ENCODE measurements at places on chromosomes 6 and 20. TPM values are rescaled to one million over a fixed set of nuclear protein-coding genes. Genes with fewer than 3 reads are reported as not detected.

The RBPJL gene
- not detected for polyA plus RNA-seq

The ARMH2 gene
- polyA plus RNA-seq, result not detected

The SLX4IP gene
- 2.9 TPM for polyA plus RNA-seq

The VGLL2 gene
- polyA plus RNA-seq, result 0.29 TPM

The IL17F gene
- not detected for polyA plus RNA-seq

The LYRM4 gene
- polyA plus RNA-seq, result 20.5 TPM

The TFAP2B gene
- polyA plus RNA-seq, result 1.3 TPM

The MYCT1 gene
- polyA plus RNA-seq, result 0.05 TPM

The UBE3D gene
- polyA plus RNA-seq, result 7.3 TPM

The PPIL6 gene
- 3.8 TPM for polyA plus RNA-seq

The PRR18 gene
- 1.5 TPM for polyA plus RNA-seq

The EYA2 gene
- polyA plus RNA-seq, result 2.0 TPM

DNA sequence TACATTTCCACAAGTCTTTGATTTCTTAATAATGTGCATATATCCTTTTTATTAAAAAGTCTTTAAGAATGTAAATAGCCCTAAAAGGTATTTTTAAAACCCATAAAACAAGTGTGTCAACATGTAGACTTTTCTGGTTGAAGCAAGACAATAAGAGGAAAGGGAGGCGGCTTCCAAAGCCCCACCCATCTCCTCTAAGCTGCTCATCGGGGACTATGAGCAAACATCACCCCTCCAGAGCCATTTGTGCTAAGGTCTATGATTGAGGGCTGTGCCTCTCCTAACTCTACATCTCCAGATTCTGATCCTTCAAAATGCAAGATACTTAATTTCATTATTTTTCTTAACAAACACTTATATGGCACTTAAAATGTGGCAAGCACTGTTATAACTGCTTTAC lies 2.5 kb upstream of the NAA20 start:
- no peak for DNase-seq

- peak; percentile 58 for DNase-seq
Measured at GRCh38 chr20:56987986-56988385, 278.5 kb downstream of the BMP7 start.

DNA sequence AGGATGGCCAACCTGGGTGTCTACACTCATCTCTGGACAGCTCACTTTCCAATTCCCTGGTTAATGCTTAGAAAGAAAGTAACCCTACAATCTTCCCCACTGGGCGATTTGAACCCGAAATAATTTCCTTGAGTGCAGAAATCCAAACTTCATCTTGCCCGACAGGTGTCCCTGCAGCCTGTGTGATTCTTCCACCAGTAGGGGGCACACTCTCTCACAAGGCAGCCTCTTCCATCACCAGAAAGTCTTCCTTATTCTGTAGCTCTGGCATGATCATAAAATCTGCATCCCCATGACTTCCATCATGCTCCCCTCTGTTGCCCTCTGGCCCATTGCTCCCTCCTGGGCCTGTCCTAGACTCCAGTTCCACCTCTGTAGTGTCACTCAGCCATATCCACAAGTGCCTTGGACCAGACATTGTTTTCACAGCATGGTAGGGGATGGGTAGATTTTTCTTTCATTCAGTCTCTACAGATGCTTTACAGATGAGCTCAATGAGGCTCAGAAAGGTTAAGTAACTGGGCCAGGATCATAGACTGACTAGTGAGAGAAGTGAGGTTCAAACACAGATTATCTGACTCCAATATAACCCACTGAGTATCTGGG lies 170.4 kb upstream of the SPTLC3 start:
- no peak for DNase-seq

DNA sequence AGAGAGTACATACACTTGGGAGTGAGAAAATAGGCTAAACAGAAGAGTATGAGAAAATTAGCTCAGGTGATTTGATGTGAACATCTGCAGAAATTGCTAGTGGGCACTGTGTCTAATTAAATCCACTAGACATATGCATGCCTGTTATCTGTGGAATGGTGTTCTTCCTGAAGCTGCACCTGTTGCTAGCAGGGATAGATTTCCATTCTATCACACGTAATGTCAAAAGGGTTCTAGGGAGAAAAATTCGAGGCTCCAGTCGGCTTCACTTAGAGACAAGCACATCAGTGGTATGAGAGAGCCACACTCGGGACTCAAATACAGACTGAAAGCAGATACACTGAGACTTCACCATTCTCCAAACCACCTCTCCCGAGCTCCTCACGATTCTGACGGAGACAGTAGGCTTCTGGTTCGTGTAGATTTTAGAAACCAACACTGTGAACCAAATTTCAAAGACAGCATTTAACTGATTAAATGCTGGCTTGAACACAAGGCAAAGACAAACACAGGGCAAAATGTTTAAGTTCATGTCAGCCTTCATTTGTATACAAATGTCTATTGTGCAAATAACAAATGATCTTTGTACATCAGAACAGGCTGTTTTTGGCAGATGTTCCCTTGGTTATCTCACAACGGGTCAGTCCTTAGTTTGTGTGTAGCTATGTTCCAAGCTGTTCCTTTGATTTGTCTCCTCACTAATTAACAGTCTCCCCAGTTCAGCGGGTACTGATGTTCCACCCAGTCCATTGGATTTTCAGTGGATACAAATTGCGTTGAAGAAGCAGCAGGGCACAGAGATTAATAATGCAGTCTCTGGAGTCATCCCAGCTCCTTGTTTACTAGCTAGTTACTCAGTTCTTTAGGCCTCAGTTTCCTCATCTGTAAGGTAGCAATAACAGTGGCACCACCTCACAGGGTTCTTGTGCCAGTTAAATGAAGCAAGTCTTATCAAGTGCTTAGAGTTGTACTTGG lies 131.0 kb upstream of the IFNGR1 start:
- no peak for DNase-seq

DNA sequence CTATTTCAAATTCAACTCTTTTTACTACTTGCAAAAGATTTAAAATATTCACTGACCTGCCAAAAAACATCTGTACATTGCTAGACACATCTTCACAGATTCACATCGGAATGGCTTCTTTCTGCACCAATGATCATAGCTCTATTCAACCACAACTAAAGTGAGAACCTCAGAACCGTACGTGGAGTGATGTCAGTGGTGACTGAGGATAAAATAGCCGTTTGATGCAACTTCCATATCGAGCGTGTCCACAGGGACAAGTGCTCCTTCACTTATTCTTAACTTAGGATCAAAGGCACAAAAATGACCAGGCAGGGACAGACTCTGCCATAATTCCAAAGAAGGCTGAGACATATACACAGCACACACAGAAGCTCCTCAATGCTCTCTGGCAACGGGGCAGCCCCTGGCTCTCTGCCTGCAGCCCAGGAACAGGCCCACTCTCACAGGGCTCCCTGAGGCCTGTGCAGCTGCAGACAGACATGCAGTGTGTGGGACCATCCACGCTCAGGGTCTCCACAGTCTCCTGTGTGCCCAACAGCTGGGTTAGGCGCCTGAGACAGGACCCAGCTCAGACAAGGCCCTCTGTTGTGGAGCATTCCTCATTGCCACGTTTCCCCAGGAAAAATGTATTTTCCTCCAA lies 22.8 kb downstream of the FYN start:
- DNase-seq, result no peak

DNA sequence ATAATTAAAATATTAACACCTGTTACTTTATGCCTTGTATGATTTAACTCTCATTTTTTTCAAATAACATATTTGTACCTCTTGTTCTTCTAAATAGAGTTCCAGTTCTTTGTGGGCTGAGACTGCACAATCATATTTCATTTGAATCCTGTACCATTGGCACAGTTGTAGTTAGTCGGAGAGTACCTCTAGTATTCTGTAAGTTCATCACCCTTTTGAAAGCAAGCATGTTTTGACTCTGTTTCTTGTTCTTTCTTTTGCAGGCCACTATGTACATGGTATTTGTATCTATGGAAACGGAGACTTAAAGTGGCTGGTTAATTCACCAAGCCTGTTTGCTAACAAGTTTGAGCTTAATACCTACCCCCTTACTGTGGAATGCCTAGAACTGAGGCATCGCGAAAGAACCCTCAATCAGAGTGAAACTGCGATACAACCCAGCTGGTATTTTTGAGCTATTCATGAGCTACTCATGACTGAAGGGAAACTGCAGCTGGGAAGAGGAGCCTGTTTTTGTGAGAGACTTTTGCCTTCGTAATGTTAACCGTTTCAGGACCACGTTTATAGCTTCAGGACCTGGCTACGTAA lies 68.2 kb downstream of the C6orf52 start:
- DNase-seq, result peak; percentile 33

DNA sequence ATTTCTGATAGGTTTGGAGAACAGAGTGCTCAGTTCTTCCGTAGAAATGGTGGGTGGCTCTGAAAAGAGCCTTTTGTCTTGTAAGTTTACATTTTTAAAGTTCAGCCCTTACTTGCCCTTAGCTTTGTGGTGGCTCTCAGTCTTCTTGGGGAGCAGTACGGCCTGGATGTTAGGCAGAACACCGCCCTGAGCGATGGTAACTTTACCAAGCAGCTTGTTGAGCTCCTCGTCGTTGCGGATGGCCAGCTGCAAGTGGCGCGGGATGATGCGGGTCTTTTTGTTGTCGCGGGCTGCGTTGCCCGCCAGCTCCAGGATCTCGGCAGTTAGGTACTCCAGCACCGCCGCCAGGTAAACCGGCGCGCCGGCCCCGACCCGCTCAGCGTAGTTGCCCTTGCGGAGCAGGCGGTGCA lies 19.5 kb downstream of the OR2B2 start:
- DNase-seq, result no peak

GRCh38 chr6:54697424-54697823 lies 149.1 kb upstream of the FAM83B start:
- DNase-seq, result no peak

- DNase-seq, result no peak
Measured at GRCh38 chr20:50572938-50573777, 63.0 kb downstream of the PTPN1 start.

GRCh38 chr20:24501764-24502556 lies 32.5 kb downstream of the SYNDIG1 start:
- peak; percentile 76 for DNase-seq

- DNase-seq, result peak; percentile 37
Measured at GRCh38 chr6:45555981-45556771, 178.4 kb upstream of the SUPT3H start.

GRCh38 chr20:2002365-2002764 lies 8.5 kb upstream of the PDYN start:
- no peak for DNase-seq

GRCh38 chr20:59589086-59589684 lies 15.2 kb upstream of the PHACTR3 start:
- no peak for DNase-seq

GRCh38 chr6:159681191-159681880 lies 11.7 kb downstream of the SOD2 start:
- DNase-seq, result no peak

DNA sequence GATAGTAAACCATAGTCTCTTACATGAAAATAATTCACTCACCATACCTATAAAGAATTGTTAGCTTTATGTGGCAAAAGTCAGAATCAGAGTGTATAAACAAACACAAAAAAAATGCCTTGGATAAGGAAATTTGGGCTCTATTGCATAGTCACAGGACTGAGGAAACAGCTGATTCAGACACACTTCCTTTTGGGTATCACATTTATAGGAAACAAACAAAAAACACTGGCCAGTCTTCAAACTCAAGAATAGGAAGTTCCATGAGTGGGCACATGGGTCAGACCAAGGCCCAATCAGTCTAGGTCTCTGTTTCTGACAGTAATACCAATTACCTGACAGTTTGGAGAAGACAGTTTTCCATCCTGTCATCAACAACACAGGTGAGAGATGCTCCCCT lies 8.0 kb downstream of the SLC18B1 start:
- DNase-seq, result no peak

GRCh38 chr20:44807051-44807683 lies 3.2 kb downstream of the RIMS4 start:
- no peak for DNase-seq

DNA sequence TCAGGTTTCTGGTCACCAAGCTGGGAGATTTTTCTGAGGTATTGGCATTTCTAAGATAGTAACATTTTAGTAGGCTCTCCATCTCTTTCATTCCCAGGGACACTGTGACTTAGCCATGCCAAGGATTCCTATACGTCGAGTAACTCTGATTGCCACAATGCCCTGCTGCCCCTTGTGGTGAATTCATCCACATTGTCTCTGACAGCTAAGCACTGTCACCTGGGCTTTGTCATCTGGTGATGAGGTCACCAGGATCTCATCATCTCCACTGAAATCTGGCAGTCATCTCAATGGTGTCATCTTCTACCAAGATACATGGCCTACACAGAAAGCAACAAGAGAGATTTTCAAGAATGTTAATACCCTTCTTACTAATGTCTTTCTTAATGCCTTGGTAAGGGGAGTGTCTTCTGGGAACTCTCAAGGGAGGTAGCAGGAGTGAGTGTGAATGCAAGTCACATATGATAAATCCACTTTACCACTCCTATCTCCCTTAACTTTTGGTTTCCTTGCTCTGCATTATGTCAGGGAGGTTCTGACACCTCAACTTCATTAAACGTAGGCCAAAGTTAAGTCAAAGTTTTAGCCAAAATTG lies 246.7 kb downstream of the CD109 start:
- DNase-seq, result no peak

DNA sequence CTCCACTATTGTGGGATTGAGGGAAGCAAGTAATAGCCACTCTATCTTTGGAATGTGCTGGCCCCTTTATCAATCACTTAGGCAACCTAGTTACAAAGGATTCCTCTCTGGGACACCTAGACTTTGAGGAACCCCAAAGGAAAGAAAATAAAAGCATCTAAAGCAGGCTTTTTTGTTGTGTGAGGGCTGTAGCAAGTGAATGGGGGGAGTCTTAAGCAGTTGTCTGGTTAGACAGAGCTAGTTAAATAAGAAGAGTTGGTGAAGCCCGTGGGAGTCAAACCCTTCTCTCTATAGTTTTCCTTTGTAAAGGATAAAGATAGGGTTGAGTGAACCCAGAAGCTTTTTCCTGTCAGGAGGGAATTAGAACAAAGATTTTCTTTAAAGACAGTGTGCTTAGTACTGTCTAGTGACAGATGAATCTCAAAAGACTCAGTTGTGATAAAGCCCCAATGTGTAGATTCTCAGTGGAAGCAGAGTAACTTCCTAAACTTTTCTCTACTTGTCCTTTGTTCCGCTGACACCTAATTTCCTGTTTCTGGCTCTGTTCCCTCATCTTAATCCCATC lies 63.3 kb downstream of the HDGFL1 start:
- no peak for DNase-seq

DNA sequence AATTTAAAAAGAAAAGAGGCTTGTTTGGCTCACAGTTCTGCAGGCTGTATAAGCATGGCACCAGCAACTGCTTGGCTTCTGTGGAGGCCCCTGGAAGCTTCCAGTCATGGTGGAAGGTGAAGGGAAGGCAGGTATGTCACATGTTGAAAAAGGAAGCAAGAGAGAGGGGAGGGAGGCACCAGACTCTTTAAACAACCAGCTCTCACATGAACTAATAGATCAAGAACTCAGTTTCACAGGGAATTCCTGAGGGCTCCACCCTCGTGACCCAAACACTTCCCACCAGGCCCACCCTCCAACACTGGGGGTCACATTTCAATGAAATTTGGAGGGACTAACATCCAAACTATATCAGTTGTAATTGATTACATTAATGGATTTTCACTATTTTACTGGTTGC lies 127.9 kb upstream of the MLIP start:
- DNase-seq, result no peak

DNA sequence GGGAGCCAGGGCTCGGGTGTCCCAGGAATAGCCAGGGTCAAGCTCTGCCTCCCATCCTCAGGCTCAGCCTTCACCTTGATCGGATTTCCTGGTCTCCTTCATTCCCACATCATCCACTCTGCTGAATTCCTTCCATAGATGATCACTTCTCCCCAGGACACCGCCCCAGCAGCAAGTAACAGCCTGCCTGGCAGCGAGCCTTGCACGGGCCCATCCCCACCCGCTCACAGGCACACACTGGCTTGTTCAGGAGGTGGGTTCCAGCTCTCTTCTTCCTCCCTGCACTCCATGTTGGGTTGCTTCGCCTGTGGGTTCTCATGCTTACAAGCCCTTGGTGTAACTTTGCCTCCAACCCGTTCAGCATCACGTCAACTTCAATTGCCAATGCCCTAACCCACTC lies 113.0 kb upstream of the IYD start:
- no peak for DNase-seq

Measured in hepatocyte (in vitro differentiated cells).